ENCODE measurements at places on chromosomes 16 and 17.

- no peak for DNase-seq
Observed at GRCh38 chr16:23836078-23836403, 258 bp downstream of the PRKCB start.

DNA sequence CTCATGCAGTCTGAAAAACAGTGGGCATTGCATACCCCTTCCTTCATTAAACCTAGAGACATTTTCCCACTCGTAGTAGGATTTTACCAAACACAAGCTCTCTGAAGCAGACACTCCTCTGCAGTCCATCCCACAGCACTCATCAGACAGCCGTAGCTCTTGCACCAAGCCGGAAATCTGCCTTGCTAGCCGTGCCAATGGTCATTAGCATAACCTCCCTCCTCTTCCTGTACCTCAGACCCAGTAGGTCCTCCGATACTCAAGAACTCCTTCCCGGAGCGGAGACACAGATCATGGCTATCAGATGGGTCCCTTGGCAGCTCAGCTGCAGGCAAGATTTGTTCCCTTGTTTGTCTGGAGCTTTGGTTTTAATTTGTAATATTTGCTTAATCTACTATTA is 483.1 kb upstream of the PSMD7 start:
- no peak for DNase-seq

DNA sequence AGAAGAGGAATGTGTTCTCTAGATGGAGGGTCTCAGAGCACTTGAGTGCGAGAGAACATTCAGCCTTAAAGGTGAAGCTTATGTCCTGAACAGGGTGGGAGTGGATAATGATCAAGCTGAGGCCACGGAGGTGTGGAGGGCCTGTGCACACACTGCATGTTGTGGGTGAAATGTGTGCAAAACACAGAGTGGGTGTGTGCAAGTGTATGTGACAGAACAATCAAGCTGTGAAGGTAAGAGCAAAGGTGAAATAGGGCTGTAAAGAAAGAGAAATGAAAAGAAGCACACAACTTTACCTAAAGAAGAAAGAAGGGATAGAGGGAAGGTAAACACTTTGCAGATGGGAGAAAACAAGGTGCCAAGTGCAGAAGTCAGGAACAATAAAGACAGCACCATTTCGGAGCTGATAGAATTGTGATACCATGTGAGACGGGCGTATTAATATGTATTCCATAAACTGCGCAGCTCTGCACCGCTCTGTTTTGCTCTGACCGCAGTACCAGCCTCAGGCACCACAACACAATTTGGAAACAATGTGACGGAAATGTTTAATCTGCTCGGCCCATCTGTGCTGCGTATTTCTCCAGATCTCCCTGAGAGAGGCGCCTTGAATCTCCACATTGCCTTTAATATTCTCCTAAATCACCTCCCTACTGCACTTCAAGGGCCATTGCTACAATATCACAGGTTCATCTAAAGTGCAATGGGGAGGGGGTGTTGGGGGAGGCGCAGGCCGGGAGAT is 40.6 kb downstream of the SNX11 start:
- no peak for DNase-seq

- DNase-seq, result no peak
Observed at GRCh38 chr17:17612085-17613022, 20.8 kb upstream of the PEMT start.

GRCh38 chr17:75457047-75457654 is 716 bp downstream of the TMEM94 start:
- DNase-seq, result no peak

DNA sequence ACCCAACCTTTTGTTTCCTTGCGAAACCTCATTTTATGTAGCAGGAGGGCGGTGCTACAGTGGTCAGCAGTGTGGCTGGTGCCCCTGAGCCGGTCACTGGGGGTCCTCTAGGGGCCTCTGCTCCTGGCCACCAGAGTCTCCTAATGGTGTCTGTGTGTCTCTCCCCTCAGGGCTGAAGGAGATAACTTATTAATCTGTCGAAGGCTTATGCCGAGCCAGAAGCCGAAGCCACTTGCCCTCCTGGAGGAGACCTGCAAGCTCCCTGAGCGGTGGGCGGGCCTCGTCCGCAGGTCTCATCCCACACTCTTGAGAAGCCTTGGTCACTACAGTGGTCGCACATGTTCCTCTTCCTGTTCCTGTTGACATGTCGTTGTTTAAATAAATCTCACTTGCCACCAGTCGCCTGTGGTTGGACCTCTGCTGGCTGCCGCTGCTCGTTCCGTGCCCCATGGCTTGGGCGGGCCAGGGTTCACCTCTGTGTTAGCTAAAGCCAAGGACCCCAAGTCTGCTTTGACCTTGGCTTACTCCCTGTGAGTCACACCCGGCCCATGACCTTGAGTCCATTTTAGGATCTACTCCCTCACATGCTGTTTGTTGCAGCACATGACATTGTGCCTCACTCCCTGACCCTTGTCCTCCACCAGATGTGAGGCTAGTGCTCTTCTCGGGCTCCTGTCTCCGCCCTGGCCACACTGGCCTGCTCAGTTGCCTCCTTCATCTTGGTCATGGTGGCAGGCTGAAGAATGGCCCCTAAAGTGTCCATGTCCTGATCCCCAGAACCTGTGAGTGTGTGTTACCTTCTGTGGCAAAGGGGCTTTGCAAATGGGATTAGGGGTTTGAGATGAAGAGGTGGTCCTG is 38.7 kb upstream of the AQP8 start:
- DNase-seq, result no peak

DNA sequence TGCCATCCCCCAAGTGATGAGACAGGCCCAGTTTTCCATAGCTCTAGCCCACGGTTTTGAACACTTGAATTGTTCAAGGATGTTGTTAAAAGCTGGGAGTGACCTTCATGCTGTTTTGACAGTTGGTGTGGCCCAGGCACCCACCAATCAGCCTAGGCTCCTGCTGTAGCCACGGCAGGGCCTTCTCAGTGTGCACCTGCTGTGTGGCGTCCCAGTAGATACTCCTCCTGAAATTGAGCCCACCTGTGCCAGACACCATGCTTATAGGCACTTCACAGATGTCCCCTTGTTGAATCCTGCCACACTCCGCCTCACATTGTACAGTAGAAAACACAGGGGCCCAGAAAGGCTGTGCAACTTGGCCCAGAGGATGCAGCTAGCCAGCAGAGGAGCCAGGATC is 86.4 kb downstream of the SOCS1 start:
- DNase-seq, result no peak

DNA sequence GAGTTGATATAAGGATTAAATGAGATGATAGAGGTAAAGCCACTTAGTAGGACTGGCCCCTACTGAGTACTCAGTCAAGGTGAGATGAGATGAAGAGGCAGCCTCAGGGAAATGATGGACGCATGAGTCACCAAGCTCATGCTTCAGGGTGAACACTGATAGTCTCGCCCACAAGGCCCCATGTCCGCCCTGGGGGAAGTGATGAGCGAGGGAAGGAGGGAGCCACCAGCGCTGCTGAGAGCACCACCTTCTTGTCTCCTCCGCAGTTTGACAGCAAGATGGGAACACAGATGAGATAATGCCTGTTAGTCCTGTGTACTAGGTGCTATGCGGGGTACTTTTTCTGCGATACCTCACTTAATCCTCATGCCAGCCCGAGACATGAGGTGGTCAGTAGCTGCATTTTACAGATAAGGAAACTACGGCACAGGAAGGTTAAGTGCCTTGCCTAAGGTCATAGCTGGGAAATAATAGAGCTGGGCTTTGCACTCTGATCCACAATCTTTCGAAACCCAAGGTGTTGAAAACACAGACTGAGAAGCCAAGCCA is 383.0 kb downstream of the CPPED1 start:
- no peak for DNase-seq

GRCh38 chr17:75927286-75927922 is 13.4 kb downstream of the FBF1 start:
- DNase-seq, result no peak

DNA sequence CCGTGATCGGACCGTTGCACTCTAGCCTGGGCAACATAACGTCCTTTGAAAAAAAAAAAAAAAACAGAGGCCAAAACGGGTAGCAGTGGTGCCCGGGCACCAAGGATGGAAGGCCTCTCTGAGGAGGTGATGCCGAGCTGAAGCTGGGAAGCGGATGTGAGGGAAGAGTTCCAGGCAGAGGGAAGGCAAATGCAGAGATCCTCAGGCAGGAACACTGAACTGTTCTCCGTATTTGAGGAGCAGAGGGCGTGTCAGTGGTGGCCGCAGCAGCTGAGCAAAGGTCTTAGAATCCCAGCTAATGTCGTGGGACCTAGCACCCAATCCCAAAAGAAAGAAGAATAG is 656 bp upstream of the KCTD13 start:
- DNase-seq, result no peak
